ENCODE measurements at places on chromosomes 16 and 17.

- no peak for DNase-seq
These were observed 210.6 kb downstream of the MAP2K4 start for GRCh38 chr17:12231355-12231682.

- DNase-seq = peak; percentile 99
These were observed at the start of gene SLC35B1 for GRCh38 chr17:49707608-49708514. TSS of gene SLC35B1 (minus strand) at chr17:49707964. CDS start at chr17:49707833, 131 bp downstream.

GRCh38 chr17:16975277-16975651 is 3.3 kb upstream of the TNFRSF13B start:
- no peak for DNase-seq

- no peak for DNase-seq
These were observed 13.5 kb downstream of the SDR42E1 start for GRCh38 chr16:81997738-81998137.

GRCh38 chr17:45403906-45404490 is 28.7 kb downstream of the ARHGAP27 start:
- no peak for DNase-seq

GRCh38 chr17:67427424-67427823 is 50.3 kb downstream of the PITPNC1 start:
- no peak for DNase-seq

DNA sequence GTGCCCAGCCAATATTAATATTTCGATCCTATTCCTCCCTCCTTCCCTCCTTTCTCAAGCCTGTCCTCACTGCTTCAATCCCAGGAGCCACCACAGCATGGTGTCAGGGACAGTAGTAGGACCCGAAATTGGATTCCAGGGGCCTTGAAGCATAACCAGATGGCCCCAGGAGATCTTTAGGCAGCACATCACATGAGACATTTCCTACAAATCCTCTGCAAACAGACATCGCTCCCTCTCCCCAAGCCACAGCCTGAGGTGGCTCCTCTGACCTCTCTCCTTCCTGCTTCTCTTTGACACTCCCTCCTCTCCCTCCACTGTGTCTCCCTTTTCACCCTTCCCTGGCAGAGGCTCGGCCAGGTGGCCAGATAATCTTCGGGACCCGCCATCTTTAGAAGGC is 76.6 kb downstream of the BMERB1 start:
- DNase-seq = peak; percentile 80

GRCh38 chr16:66610111-66610820 is 5.8 kb downstream of the CMTM3 start:
- DNase-seq = peak; percentile 97

- DNase-seq = no peak
These were observed 9.4 kb downstream of the C17orf100 start for GRCh38 chr17:6660805-6661463.

DNA sequence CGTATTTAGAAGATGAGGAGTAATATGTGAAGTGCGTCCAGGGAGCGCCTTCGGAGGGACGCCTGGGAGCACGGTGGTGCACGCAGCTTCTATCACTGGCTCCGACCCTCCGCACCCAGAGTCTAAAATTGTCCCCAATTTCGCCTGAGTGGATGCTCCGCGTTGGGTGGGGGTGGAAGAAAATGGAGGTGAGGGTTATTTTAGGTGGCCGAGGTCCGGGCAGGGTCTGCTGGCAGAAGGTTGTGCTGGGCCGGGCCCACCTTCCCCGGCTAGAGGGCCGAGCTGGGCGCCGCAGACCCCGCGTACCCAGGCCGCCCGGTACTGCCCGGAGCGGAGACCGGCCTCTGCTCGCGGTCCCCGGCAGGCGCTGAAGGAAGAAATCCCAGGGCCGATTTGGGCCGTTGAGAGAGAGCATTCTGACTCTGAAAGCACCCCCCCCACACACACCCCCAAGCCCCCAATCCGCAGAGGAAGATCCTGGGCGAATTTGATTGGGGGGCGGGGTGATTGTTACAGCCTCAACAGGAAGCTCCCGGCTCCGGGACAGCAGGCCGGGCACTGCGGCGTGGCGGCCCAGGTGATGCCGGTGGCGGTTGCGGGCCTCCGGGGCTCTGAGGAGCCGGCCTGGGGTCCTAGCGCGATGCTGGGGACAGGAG is 3.0 kb downstream of the BAHCC1 start:
- DNase-seq = no peak

DNA sequence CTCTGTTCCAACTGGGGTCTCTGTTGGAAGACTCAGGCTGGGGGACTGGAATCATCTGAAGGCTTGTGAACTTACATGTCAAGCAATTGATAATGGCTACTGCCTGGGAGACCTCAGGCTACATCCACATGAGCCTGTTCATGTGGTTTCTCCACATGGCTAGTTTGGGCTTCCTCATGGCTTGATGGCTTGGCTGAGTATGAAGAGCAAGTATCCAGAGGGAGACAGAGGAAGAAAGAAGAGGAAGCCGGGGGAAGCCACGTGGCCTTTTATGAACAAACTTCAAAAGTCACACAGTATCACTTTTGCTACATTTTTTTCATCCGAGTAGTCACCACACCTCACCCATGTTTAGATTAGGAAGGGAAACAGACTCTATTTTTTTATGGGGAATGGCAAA is 158.9 kb downstream of the TRIM37 start:
- DNase-seq = no peak

GRCh38 chr17:17824783-17825614 is 11.8 kb downstream of the SREBF1 start:
- DNase-seq = no peak

GRCh38 chr16:85350973-85351372 is 238.7 kb upstream of the CIBAR2 start:
- DNase-seq = peak; percentile 96

DNA sequence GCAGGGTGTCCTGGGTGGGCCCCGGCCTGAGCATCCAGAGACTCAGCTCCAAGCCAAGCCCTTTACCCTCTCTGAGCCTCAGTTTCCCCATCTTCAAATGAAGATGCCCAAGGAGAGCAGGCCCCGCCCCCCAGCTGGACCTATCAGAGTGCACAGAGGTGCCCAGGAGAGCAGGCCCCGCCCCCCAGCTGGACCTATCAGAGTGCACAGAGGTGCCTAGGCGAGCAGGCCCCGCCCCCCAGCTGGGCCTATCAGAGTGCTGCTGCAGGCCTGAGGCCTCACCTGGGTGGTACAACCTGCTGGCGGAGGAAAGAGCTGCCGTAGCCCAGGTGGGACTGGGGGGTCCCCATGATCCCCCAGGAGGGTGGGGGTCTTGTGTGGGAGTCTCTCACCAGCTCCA is 3.4 kb upstream of the SSTR5 start:
- no peak for DNase-seq

DNA sequence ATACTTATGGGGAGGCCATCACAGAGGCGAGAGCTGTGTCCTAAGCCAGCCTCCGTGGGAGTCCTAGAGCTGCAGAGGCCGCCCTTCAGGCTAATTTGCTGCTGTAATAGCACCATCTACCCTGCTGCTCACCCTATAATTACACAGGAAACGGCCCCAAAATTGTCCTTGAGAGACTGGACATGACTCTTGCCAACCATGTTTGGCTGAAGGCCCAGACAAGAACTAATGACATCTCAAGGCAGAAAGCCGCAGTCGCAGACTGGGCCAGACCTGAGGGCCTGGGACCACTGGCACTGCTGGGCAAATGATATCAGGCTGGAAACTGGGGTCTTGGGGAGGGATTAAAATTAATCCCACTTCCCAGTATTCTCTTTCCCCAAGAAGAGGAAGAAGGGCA is 24.1 kb downstream of the PSMD7 start:
- no peak for DNase-seq

- no peak for DNase-seq
These were observed 24.8 kb upstream of the MYO1D start for GRCh38 chr17:32901743-32902142.

DNA sequence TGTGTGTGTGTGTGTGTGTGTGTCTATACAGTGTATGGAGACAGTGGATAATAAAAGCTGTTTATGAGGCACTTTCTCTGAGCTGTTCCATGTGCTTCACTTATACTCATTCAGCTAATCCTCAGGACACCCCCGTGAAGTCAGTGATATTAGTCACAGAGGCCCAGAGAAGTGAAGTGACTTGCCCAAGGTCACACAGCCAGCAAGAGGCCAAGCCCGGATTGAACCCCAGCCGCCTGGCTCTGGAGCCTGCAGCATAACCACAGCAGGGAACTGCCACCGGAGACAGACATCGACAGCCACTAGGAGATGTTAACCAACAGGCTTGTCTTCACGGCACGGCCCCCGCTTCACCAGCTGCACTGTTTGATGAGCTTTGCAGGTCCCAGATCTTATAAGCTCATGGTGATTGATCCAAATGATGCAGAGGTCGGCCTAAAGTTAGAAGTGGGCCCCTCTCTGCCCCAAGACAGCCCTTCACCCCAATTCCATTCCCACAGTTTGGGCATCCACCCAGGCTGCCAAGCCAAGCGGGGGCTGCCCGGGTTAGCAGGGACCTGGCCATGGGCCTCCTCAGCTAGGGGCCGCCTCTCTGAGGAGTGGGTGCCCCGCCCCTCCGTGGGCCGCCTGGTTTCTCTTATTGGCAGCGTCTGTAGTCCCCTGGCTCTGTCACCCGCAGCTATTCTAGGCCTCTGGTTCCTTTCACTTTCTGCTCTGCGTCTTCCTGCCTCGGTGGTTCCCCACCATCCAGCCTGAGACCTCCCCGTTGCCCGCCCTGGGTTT is 30.9 kb downstream of the SOCS1 start:
- DNase-seq = no peak

DNA sequence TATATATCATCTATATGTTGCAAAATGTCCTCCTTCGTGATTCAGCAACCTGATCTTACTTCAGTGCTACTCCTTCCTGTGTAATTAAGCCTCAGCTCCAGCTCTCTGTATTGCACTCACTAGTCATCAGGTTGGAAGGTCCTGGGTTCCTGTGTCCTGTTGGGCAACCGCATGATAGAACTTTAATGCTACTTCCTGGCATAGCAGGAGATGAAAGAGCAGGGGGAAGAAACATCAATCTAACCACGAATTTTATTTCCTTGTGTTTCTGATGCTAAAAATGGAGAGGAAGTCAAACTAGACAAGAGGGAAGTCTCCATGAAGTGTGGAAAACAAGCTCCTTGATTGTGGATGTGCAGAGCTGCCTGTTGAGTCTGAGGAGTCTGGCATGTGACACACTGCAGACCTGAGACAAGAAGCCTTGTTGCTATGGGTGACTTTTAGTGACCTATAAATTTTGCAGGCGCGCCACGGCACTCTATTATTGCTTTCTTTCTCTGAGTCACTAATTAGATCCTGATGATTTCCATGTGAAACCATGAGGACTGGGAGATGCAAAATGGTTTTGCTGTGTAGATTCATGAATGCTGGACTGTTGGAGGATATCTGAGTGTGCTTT is 25.6 kb downstream of the IGSF6 start:
- DNase-seq = no peak

DNA sequence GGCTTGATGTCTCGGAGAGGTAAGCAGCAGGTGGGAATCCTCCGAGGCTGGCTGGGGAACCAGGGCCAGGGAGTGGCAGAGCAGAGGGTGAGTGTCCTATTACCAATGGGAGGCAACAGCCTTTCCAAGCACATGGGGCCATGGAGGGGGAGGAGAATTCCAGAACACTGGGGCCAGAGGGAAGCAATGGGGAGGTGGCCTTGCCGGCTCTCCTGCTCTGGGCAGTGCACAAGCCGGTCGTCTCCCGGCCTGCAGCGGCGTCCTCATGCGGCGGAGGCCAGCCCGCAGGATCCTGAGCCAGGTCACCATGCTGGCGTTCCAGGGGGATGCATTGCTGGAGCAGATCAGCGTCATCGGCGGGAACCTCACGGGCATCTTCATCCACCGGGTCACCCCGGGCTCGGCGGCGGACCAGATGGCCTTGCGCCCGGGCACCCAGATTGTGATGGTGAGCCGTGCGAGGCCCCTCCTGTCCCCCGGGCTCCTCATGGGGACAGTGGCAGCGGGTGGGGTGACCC is 21.9 kb downstream of the SGSH start:
- DNase-seq = peak; percentile 35

DNA sequence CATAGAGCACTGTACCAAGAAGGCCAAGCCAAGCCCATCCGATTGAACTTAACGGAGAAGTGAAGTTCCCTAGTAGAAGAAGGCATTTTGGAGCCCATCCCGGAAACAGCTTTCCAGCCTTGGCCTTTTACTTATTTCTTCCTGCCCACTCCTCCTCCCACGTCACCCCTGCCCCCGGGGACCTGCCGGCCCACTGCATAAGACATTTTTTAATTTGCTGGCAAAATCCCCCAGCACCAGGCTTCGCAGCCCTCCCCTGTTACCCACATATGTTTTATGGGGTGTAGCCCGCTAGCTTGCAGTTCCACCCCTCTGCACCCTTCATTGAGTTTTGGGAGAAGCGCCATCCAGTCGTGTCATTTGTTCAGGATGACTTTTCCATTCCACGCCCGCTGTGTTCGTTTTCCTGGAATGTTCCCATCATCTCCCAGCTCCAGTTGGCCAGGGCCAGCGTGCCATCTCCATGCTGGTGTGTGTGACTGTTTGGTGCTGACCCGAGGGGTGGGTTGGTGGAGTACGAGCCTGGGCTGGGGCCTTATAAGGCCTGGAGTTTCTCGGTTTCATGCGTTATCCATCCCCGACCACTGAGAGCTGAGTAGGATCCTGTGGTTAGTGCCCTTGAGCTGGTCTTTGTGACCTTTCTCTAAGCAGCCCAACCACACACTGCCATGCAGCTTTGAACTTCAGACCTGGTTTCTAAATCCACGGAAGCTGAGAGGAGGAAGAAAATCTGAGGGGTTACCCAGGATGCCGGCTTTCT is 20.0 kb upstream of the TBX2 start:
- DNase-seq = no peak

GRCh38 chr16:62041401-62041800 is 5.2 kb upstream of the CDH8 start:
- DNase-seq = peak; percentile 28

GRCh38 chr16:63230421-63231040 is 1194.3 kb upstream of the CDH8 start:
- DNase-seq = no peak

DNA sequence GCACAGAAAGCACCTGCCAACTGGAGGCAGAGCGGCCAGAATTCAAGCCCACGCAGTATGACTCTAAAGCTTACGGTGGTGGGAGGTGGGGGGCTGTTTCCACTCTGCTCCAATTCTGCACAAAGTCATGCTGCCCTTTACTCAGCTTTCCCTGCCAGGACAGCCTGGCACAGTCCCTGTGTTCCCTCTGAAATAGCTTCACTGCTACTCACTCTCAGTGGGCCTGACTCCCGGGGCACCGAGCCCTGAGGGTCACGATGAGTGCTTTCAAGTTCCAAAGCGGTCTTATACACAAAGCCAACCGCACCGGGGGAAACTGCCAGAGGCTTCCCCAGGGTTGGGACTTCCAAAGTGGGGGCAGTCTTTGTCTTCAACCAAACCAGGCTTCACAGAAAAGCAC is 306.1 kb upstream of the XYLT1 start:
- DNase-seq = no peak

DNA sequence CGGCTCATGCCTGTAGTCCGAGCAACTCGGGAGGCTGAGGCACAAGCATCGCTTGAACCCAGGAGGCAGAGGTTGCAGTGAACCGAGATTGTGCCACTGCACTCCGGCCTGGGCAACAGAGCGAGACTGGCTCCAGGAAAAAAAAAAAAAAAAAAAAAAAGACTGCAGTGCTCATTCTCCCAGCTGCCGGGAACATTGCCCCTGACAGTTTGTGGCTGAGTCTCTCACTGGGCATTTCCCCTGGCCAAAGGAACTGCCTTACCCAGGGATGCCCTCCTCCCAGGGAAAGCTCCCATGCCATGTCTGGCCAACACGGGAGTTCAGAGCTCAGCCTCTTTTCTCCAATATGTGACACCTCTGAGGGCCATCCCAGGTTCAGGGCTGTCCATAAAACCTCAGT is 21.3 kb upstream of the USP10 start:
- DNase-seq = no peak

GRCh38 chr17:17809531-17810083 is 27.2 kb downstream of the SREBF1 start:
- no peak for DNase-seq

- no peak for DNase-seq
These were observed 3.4 kb downstream of the TRADD start for GRCh38 chr16:67156143-67156844.
